ENCODE measurements at places on chromosomes 1 and 21.

DNA sequence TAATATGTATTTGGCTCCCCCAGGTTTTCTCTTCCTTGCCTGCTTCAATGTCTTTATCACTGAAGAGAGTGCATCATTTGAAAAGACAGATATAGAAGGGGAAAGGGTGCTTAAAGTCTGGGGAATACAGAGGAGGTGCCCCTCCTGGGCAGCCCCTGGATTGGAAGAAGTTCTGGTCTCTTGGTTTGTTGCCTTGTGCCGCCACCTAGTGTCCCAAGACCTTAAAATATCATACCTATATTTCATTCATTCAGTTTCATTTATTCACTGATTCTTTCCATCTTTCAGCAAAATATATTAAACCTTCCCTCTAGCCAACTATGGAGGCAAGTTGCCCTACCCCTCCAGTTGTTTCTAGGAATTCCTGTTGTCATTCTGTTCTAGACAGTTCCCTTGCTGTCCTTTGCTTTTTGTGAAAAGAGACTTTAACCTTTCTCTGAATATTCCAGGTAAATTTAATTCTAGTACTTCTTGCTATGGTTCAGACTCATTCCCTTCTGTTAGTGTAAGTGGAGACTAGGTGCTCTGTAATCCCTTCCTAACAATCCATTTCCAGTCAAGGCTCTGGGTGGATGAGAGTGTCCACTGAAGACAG lies 56.1 kb downstream of the MEF2D start:
- DNase-seq = peak; percentile 48

- DNase-seq = no peak
Observed at GRCh38 chr21:46055863-46056281, 42.0 kb upstream of the COL6A2 start.

DNA sequence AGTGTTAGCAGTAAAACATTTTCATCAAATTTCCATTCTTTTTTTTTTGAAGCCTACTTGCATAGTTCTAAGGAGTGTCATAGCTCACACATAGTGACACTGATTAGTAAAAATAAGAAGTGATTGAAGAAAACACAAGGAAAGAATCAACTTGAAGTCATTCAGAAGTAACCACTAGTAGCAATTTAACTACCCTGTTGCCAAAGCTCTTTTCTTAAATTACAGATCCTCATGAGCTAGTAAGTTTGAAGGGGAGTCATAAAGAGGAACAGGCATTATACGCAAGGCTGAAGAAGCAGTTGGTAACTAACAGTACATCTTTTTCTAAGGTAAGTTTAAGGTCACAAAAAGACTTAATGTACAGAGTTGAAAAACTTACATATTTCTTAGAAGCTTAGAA lies 332.2 kb downstream of the CHRM3 start:
- DNase-seq = no peak

DNA sequence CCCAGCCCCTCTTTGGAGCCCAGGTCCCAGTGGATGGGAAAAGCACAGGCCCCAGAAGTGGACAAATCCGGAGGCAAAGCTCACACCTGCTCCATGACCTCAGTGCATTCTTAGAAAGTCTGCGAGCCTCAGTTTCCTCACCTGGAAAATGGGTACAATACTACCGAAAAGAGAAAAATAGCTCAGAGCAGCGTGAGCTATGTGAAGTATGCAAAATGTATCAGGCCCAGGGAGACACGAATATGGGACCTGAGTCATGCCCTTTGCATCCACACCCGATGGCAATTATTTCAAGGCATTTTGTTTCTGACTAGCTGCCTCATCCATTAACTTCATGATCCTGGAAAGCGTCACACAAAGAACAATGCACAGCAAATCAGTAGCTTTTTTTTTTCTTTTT lies 9.2 kb downstream of the ALDH4A1 start:
- DNase-seq = no peak

DNA sequence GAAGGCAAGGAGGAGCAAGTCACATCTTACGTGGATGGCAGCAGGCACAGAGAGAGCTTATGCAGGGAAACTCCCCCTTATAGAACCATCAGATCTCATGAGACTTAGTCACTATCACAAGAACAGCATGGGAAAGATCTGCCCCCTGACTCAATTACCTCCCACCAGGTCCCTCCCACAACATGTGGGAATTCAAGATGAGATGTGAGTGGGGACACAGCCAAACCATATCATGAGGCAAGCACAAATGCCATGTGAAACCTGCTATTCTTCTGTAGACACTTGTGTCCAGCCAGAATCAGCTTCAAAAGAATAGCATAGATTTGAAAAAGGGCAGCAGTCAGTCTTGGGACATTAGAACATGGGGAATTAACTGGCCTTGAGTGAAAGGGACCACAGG lies 32.2 kb upstream of the UBE2U start:
- DNase-seq = no peak

DNA sequence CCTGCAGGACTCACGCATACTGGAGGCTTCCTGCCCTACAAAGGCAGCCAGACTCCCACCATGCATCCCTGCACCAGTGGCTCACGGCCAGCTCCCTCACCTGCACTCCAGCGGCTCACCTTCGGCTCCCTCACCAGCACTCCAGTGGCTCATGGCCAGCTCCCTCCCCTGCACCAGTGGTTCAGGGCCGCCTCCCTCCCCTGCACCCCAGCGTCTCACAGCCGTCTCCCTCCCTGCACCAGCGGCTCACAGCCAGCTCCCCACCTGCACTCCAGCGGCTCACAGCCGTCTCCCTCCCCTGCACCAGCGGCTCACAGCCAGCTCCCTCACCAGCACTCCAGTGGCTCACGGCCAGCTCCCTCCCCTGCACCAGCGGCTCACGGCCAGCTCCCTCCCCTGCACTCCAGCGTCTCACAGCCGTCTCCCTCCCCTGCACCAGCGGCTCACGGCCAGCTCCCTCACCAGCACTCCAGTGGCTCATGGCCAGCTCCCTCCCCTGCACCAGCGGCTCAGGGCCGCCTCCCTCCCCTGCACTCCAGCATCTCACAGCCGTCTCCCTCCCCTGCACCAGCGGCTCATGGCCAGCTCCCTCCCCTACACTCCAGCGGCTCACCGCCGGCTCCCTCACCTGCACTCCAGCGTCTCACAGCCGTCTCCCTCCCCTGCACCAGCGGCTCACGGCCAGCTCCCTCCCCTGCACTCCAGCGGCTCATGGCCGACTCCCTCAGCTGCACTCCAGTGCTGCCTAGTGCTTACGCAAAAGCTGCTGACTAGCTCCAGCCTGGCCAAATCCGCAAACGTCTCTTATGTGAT lies 324.5 kb downstream of the NPHP4 start:
- DNase-seq = no peak

DNA sequence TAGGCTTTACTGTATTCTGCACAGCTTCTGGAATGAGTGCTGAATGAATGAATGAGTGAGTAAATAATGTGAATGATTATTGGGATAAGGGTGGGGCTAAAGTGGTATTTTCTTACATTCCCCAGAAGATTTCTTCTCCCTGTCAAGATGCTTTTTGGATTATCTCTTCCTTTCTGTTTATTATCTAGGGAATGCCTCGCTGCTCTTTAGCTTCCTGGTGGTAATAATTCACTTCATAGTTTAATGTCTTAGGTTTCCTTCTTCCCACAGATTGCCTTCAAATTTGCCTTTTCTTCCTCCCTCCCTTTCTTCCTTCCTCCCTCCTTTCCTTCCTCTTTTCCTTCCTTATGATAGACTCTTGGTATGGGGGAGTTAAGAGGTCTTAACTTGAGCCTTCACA lies 24.0 kb downstream of the DDR2 start:
- no peak for DNase-seq

DNA sequence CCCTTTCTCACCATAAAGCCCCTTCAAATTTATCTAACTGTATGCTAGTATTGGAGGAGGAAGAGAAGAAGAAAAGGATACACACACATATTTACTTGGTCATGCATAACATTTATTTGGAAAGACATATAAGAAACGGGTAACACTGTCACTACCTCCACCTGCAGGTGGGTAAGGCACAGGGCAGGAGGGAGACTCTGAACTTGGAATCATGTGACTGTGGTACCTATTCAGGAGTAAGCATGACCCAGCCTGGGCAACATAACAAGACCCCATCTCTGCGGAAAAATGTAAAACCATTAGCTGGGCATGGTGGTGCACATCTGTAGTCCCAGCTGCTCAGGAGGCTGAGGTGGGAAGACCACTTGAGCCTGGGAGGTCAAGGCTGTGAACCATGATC lies 1.4 kb upstream of the PADI6 start:
- DNase-seq = no peak

DNA sequence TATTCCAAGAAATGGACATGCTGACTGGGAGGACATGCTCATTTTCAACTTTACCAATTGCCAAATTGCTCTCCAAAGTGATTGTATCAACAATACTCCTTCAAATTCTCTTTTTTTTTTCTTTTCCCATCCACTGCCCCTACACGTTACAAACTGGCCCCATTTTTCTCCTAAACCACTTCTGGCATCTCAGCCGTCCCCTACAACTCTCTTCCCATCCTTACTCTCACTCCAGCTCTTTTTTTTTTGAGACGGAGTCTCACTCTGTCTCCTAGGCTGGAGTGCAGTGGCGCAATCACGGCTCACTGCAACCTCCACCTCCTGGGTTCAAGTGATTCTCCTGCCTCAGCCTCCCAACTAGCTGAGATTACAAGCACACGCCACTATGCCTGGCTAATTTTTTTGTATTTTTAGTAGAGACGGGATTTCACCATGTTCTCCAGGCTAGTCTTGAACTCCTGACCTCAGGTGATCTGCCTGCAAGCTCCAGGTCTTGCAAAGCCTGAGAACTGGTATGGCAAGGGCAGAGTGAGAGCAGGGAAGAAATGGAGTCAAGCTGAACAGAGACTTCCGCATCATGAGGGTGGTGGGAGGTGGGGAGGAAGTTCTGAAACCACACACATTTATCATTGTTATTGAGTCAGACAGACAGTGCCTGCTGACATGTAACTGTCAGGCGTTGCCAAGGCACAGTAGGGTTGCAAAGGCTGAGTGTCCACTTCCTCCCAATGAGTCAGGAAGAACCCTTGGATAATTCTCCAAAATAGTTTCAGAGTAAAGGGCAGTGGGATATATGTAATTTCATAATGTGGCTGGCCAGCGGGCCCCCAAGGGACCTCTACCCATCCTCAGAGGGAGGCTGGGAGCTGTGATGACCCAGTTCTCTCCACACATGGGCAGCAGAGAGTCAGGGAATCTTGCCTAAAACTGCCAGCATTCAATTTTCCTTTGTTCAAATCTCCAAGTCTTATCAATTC lies 17.4 kb downstream of the CELA3A start:
- peak; percentile 73 for DNase-seq

DNA sequence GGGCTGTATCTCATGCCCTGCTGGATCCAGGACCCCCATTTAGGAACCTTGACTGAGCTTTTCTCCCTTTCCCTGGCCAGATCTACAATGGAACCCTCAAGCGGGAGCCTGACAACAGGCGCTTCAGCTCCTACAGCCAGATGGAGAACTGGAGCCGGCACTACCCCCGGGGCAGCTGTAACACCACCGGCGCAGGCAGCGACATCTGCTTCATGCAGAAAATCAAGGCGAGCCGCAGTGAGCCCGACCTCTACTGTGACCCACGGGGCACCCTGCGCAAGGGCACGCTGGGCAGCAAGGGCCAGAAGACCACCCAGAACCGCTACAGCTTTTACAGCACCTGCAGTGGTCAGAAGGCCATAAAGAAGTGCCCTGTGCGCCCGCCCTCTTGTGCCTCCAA lies 29.8 kb downstream of the PKP1 start:
- DNase-seq = no peak

DNA sequence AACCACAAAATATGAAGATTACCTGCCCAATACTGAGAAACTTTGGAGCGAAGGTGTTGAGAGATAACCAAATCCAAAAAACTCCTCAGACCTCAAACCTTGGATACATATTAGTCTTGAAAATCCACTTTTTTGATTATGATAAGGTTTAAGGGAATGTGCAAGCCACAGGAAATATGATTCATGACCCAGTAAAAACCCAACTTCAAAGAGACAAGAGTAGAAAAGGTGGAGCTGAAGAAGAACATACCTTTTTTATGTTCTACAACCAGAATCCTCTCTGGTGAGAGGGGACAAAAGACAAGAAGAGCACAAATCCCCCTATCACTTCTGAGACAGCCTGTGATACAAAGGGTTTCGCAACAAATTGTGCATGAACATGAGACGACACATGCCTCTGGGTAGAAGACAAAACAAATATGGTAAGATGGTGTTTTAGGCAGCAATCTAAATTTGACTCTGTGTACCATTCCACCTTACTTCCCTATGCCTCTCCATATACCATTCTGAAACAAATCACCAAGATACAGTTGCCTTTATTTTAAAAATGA lies 37.3 kb downstream of the COL24A1 start:
- no peak for DNase-seq

DNA sequence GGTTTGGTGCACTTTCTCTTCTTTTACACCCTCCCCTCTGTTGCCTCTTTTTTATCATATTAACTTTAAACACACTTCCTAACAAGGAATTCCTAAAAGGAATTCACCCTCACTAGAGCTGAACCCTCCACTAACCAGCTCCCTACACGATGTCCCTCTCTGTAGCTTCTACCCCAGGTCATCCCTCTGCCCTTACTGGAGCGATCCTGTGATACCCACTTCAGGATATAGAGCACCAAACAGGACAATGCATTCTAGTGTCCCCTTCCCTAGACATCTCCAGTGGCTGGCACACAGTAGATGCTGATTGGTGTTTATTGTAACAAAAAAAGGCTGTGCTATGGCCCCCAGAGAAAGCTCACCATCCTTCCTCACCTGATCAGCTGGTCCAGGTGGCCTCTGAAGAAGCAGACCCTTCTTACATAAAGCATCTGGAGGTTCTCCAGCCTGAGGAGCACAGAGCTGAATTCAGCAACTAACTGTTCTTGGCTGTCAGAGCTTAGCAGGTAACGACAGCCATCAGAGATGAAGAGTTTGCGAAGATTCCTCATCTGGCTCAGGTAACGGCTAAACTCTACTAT lies 1.4 kb downstream of the PRAMEF18 start:
- DNase-seq = no peak

DNA sequence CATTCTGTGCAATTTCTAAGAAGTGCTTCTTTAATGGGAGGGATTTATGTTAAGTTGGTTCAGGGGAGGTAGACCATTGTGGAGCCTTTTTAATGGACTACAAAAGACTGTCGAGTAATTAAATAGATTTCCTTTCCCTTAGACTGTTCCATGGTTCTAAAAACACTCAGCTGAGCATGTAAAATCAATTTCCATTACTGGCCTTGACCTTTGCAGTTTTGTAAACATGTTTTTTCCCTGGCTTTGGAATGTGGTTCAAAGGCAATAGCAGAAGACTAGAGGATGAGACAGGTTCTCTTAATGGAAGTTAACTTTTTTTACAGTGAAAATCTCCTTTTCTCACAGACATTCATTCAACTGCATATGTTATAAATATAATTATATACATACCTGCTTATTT lies 37.6 kb upstream of the BTG3 start:
- no peak for DNase-seq
